ENCODE measurements at places on chromosomes 5 and 9.

GRCh38 chr5:146635443-146635842 lies 119.5 kb upstream of the GPR151 start:
- no peak for DNase-seq

DNA sequence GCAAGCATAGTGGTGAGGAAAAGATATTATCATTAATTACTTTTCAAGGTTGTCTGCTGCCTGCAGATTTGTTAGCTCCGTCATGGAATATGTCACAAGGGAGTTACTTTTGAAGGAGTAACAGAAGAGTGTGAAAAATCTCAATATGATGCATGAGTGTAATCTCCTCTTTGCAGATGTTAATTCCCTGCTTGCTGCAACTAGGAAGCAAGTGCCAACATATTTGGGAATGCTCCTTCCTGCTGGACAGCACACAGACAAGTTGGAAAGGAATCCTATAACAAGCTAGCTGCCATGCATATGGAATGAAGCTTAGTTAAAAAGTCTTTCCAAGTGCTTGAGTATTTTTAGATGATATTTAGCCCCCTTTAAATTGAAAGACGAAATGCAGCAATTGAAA lies 2023.6 kb upstream of the CDH6 start:
- no peak for DNase-seq

DNA sequence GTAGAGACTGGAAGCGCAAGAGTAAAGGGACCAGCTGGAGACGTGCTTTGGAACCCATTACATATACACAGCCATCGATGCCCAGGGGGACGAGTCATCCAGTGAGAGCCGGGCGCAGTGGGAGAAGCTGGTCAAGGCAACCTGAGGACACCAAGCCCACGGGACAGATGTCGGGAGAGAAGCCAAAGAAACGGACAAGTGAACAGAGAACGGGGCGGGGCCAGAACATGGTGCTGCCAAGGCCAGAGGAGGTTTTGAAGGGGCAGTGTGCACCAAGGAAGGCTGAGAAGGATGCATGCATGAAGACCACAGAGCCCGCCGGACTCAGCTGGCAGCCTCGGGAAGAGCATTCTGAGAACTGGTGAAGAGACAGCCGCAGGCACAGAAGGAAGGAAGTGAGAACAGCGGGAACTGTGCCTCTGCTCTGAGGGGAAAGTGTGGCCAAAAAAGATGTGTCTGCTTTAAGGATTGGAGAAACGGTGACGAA lies 20.3 kb downstream of the CAMSAP1 start:
- DNase-seq: no peak

- DNase-seq: no peak
Measured at GRCh38 chr5:127834094-127834531, 130.9 kb downstream of the CCDC192 start.

GRCh38 chr5:171506951-171507350 lies 87.5 kb downstream of the FGF18 start:
- no peak for DNase-seq

GRCh38 chr9:34654323-34655051 lies 2.5 kb downstream of the IL11RA start:
- no peak for DNase-seq

DNA sequence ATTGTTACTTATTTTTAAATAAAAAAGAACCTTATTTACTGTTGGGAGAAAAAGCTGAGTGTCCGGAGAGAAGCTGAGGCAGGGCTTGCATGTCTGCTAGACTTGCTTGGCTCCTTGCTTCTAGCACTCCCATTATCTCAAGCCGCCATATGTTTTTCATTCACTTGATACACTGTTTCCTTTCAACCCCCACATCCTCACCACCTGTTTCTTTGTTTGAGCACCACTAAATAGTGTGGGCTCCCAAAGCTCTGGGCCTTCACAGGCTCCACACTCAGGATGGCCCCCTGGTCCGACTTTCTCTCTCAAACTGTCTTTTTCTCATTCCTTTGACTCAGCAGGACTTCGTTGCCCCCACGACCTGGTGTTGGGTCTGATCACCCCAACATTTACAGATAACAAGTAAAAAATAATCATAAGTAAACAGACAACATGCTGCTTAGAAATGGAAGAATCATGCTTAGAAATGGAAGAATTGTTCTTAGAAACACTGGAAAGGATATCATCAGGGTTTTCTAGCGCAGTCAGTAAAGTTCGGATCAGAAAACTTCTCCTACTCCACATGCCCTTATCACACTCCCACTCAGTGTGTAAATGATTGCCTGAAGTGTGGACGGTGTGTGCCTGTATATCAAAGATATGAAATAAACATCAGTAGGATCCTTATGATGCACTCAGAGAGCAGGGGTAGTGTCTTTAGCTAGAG lies 58.5 kb downstream of the APTX start:
- DNase-seq: no peak

DNA sequence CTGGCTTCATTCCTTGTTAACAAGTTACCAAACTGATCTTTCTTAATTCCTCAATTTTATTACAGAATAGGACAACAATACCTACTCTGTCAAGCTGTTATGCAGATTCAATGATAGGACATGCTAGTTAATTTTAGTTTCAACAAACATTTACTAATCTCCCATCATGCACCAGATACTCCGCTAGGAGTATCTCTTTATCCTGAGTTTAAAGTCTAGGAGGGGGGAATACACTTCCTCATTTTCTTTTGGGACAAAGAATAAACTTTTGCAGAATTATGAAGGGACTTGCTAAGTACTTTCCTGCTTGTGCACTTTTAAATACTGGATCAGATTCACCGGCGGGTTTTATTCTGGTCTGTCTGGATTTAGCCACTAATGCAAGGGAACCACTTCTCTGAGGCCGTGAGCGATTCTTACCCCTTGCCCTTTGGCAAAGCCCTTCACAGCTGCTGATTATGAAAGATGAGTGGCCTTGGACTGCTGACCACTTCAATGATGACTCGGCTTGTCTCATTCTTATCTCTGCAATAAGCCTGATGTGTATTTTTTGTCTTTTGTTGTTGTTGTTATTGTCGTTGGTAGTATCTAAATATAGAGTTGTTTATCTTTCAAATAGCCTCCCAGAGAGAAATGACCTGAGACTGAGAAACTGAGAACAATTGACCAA lies 73.9 kb downstream of the RMI1 start:
- no peak for DNase-seq

- DNase-seq: no peak
Measured at GRCh38 chr9:90684106-90684505, 41.5 kb upstream of the DIRAS2 start.

DNA sequence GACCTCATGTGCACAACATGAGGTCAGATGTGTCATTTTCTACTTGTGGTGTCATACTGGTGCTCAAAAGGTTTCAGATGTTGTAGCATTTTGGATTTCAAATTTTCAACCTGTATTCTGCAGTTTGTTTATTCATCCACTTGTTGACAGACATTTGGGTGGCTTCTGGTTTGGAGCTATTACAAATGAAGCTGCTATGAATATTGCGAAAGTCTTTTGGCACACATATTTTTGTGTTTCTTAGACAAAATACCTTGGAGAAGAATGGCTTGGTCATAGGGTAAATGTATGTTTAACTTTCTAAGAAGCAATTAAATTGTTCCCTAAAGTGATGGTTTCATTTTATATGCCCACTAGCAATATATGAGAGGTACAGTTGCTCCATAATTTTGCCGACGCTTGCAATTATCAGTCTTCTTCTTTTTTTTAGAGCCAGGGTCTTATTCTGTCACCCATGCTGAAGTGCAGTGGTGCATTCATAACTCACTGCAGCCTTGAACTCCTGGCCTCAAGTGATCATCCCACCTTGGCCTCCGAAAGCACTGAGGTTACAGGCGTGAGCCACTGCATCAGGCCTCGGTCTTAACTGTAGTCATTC lies 70.7 kb upstream of the TRPC7 start:
- DNase-seq: no peak

- no peak for DNase-seq
Measured at GRCh38 chr5:100023536-100023935, 511.6 kb upstream of the FAM174A start.

GRCh38 chr5:125227333-125228095 lies 481.1 kb upstream of the ZNF608 start:
- no peak for DNase-seq

- DNase-seq: no peak
Measured at GRCh38 chr5:65150599-65151304, 331.0 kb downstream of the ADAMTS6 start.

- no peak for DNase-seq
Measured at GRCh38 chr5:43563321-43563720, 6.4 kb upstream of the PAIP1 start.

DNA sequence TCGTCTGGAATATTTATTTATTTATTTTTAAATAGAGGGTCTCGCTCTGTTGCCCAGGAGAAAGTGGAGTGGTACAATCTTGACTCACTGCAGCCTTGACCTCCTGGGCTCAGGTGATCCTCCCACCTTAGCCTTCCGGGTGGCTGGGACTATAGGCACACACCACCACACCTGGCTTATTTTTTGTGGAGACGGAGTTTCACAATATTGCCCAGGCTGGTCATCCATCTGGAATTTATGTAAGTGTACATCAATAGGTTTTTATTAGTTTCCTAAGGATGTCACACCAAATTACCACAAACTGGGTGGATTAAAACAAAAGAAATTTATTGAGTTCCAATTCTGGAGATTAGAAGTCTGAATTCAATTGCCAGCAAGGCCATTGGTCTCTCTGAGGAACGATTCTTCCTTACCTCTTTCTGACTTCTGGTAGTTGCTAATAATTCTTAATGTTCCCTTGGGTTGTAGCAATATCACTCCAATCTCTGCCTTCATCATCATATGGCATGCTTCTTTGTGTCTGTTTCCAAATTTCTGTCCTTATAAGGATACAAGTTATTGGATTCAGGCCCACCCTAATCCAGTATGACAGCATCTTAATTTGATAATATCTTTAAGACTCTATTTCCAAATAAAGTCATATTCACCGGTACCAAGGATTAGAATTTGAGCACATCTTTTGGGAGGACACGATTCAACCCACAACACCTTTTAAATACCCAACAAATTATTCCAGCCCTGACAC lies 16.3 kb upstream of the RAD23B start:
- no peak for DNase-seq
